Kidney capillary endothelial cell (primary cell): ENCODE measurements at places on chromosomes 2 and 18.
A peak's percentile ranks its signal among the peaks of the same experiment; 100 is the strongest.

DNA sequence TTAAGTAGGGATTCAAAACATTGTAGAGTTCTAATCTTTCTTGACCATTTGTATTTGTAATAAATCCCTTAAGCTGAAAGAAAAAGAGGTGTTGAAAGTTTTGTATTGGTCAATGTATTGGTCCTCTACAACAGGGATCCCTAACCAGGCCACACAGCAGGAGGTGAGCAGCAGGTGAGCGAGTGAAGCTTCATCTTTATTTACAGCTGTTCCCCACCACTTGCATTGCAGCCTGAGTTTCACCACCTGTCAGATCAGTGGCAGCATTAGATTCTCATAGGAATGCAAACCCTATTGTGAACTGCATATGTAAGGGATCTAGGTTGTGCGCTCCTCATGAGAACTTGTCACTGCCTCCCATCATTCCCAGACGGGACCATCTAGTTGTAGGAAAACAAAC lies 715.7 kb upstream of the NXPH2 start:
- no peak for DNase-seq

GRCh38 chr2:194566907-194567660 lies 1089.9 kb upstream of the SLC39A10 start:
- no peak for DNase-seq

DNA sequence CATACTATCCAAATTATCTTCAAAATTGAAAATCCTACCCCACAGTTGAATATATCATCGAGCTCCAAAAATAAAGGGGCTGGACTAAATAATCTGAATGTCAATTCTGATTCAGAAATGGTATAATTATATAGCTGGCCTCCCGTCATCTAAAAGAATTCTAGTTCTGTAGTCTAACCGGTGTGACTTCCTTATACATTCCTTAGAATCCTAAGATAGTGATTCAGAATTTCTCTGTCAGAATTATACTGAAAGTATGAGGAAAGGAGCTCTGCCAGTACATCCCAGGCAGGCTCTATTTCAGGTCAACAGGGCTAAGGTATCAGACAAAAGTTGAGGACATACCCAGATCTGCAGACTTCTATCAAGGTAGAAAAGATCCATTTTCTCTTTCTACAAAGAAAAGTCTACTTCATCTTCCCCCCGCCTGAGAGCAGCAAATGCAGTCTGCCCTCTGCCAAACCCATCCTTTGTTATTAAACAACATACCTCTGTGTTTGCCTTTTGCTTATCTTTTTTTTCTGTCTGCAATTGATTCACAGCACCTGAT lies 128.5 kb downstream of the METTL4 start:
- no peak for DNase-seq

DNA sequence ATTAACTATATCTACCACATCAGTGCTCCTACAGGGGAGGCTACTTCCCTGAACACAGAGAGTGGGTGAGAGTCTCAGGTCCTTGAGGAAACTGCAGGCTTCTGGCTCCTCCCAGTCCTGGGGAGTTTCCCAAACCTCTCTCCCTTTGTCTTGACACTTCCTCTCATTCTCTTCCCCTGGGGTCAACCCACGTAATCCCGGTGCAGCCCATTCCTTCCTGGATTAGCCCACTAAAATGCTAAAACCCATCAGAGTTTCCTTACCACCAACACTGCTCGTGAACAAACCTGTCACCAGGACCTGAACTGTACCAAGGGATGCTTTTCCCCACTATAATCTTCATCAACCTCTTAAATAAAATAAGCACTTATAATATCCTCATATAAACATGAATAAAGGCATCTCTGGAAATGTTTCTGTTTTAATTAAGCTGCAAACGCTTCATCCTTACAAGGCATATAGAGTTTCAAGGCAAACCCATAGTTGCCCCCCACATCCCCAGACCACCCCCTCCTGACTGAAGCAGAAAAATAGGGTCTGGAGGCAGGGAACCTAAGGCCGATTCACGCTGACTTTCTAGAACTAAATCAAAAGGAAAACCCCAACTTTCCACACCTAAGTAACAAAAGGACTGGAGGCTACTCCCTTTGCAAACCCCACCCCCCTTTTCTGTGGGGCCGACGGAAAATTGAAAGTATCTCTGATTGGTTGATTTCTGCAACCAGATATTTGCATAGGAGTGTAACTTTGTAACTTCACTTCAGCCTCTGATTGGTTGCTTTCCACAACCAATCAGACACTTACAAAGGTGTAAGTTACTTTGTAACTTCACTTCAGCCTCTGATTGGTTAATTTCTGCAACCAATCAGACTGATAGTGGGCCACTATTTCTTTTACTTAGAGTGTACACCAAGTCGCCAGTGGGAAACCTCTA lies 19.0 kb downstream of the TMSB10 start:
- DNase-seq, result peak; percentile 69

GRCh38 chr2:96540136-96540535 lies 3.6 kb downstream of the ARID5A start:
- no peak for DNase-seq
